ENCODE measurements at places on chromosomes 2 and 18. TPM values are rescaled to one million over a fixed set of nuclear protein-coding genes. Genes with fewer than 3 reads are reported as not detected.

EFR3B gene
- total RNA-seq: 0.76 TPM

CLEC4F gene
- not detected for total RNA-seq

DNA sequence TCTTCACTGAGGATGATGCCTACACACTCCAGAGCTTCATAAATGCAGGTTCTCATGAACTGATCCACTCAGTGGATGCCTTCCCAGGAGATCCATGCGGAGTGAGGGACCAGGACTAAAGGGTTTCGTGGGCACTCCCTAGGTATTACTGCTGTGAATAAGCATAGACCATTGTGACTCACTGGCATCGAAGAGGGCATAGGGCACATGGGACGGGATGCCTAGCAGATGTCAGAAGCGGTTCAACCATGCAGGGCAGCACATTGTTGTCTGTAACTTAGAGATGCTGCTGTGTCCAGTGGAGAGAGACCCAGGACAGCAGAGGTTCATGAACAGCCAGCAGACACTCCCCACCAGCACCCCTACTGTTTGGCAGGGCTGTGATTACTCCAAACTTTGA is 17.2 kb downstream of the GKN2 start:
- DNase-seq: no peak

DNA sequence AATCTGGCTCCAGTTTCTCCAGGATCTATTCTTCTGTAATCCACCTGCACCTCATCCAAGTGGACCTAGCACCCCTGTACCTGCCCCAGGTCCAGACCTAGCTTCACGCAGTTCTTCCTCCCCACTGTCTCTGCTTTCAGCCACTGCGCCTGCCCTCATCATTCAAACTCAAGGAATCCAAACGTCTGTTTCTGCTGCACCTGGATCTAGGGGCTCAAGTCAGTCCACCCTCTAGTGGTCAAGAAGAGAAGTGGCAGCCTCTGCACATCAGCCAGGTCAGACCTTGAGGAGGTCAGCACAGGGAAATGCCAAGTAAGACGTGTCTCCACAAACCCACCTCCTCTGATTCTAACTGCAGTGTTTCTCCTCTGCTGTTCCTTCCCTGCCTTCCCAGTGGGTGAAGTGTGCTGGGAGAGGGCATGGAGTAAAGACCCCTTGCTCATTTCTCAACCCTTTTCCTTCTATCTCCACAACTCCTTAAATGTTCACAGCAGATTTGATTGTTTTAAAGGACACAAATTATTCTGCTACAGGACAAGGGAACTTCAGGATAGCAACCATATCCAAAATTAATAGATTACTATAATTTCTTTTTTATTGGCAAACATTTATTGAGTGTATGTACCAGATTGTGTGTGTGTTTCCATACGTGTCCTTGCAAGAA is 8.6 kb upstream of the RNF152 start:
- DNase-seq: peak; percentile 70
